ENCODE measurements at places on chromosomes 1 and 21. TPM values are rescaled to one million over a fixed set of nuclear protein-coding genes. Genes with fewer than 3 reads are reported as not detected.

The KAZN gene
- 1.1 TPM for total RNA-seq

The LCE2A gene
- total RNA-seq, result not detected

The FNBP1L gene
- total RNA-seq, result 13.9 TPM

The LMOD1 gene
- not detected for total RNA-seq

The ZNF697 gene
- total RNA-seq, result 1.8 TPM

The MATN1 gene
- not detected for total RNA-seq

The SYCP1 gene
- total RNA-seq, result not detected

The PLA2G4A gene
- total RNA-seq, result 10.6 TPM

The MAP3K7CL gene
- total RNA-seq, result 3.0 TPM

The TAGLN2 gene
- 828 TPM for total RNA-seq

The RAP1GAP gene
- total RNA-seq, result 69.0 TPM

The PBX1 gene
- 5.1 TPM for total RNA-seq

The FNDC5 gene
- total RNA-seq, result not detected

The SLX9 gene
- 27.4 TPM for total RNA-seq

The CAPN8 gene
- 71.9 TPM for total RNA-seq

The LMX1A gene
- total RNA-seq, result not detected

The CLCNKB gene
- total RNA-seq, result not detected

The TEKT2 gene
- not detected for total RNA-seq

Data from HT-29 (cell line).